ENCODE measurements at places on chromosomes 6 and 20.
A peak's percentile ranks its signal among the peaks of the same experiment; 100 is the strongest.

- DNase-seq: no peak
Observed at GRCh38 chr6:31657406-31658157, 1.9 kb downstream of the APOM start.

DNA sequence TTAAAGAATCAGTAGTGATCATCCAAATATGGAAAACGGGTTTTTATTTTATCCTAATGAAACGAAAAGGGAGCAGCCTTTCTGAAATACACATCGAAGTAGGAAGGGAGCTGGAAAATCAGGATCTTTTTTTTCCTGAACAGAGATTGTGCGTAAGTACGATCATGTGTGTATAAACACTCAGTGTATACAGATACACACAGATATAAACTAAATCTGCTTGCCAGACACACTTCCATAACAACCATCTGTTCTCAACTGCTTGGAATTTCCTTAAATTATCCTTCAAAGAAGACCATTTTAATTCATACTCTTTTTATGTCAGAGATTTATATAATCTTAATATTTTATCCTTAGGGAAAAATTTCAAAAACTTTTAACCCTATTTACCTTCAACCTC, 110.7 kb downstream of the CHD6 start:
- DNase-seq: no peak

DNA sequence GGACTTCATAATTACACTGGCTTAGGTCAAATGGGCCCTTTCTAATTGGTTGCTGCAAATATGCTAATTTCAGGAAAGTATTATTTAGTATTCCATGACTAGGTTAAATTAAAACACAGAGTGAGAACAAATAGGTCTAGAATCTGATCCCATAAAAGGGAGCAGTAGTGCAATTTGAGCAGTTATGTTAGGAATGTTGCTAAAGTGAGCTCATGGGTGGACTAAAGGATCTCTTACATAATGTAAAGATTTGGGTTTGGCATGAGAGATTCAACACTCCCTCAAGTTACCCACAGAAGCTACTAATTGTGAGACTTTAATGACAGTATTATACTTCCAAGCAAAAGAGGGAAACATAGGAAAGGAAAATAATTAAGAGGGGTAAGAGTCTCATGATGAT, 109.1 kb downstream of the C6orf58 start:
- DNase-seq: no peak

DNA sequence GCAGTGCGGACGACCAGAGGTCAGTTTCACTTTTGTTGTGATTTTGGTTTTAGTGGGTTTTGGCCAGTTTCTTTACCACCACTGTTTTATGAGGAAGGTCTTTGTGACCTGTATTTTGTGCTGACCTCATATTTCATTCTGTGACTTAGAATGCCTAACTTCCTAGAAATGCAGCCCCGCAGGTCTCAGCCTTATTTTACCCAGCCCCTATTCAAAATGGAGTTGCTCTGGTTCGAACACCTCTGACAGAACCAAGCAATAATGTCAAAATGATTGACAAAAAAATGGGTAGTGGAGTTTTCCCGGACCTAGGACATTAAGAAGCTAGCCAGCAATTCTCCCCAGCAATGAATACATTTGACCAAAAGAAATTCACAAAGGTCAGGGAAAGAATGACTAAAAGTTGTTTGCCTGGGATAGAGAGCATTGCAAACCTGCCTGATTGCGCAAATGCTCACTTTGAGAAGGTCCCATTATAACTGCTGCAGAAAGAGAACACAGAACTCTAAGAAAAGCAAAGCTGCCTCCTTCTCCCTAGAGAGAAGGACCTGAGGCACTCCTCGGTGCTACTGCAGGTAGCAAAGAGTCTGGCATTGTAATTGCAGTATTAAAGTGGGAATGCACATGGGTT, 288.8 kb downstream of the ADGB start:
- DNase-seq: no peak

DNA sequence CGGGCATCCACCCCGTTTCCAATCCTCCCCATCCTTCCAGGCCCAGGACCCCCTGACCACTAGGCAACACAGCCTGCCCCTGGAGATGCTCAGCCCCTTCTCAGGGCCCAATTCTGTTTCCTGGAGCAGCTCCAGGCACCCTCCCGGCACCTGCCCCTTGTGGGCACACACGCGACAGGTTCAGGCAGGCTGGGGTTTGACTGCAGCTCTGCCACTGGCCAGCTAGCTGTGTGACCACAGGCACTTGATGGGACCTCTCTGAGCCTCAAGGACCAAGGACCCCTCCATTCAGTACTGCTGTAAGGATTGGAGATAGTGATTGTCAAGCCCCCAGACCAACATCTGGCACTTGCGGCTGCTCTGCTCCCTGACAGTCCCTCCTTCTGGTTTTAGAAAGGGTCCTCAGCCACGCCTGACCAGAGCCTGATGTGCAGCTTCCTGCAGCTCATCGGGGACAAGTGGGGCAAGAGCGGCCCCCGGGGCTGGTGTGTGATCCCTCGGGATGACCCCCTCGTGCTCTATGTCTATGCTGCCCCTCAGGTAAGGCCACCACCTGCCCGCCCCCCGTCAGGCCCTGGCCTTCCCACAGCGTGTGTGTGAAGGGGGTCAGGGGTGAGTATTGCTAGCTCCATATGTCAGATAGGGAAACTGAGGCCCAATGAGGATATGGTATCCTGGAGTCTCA, 21.7 kb downstream of the FGD2 start:
- DNase-seq: no peak

DNA sequence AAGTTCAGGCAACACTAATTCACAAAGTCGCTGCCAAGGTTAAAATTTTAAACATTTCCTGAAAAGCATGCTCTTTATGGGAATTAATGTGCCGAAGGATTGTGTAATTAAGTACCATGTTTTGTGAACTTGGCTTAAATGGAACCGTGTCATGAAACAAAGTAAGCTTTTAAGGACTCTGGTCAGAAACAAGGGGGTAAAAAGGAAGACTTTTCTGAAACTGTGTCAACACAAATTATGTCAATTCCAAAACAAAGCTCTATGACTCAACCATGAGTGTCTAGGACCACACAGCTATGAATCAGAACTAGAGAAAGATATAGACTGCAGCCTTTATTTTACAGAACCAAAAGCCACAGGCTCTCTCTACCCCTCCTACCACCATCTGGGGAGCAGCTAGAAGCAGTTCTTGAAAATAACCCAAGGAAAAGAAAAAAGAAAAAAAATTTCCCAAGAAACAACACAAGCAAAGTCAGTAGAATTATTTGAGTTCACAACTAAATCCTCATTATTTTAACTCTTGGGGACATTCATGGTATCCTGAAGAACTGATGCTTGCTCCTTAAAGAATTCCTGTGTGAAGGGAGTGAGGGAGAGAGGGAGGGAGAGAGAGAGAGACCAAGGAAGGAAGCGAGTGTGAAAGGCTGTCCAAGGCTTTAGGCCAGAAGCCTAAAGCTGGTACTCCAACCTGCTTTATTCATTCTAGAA, 81.9 kb downstream of the ZMYND8 start:
- peak; percentile 97 for DNase-seq

- peak; percentile 91 for DNase-seq
Observed at GRCh38 chr6:9520417-9521151, 894.3 kb downstream of the TFAP2A start.

- no peak for DNase-seq
Observed at GRCh38 chr6:1502041-1502440, 107.7 kb upstream of the FOXC1 start.

DNA sequence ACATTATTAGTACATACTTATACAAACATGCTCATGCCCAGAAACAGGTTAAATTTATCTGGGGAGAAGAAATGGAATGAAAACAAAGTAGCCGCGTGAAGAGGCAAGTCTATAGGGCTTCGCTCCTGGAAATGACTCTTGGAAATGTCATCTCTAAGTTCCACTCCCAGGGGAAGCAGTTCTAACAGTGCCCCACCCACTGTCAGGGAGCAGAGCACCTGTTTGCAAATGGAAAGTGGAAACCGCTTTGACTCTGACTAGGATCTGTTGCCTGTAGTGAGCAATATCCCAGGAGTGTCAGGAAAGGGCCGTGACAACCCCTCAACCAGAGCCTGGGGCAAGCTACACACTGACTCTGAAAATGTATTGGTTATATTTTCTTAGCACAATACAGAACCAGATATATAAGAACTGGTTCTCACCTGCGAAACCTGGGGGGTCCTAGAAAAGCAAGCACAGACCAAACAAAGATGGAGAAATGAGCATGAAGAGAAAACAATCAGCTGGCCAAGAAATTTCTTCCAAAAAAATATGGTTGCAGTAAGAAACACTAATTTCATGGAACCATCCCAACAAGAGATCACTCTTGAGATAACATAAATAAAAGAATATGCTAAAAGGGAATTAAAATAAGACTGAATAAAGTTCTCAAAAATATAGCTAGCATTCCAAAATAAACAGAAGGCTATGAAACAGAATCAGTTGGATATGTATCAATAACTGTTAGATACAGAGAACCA, 47.5 kb upstream of the CRISP1 start:
- no peak for DNase-seq

- no peak for DNase-seq
Observed at GRCh38 chr6:13285705-13286104, 42.6 kb downstream of the TBC1D7 start.

- no peak for DNase-seq
Observed at GRCh38 chr6:106244931-106245330, 80.6 kb downstream of the ATG5 start.

DNA sequence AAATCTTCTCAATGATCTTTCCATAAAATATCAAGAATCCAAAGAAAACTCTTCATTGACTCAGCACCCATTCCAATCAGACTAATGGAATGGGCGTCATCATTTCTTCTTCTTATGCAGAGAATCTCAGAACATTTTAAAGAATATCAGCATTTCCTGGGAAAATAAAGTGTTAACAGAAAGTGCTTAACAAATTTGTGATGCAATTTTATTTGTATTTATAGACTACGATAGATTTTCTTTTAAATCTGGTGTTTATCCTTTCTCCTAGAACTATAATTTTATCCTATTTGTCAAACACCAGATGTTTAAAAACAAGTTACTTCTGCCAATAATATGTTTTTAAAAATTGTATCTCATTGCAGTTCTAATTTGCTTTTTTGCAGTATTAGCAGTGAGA, 330.7 kb downstream of the COL12A1 start:
- DNase-seq: no peak

DNA sequence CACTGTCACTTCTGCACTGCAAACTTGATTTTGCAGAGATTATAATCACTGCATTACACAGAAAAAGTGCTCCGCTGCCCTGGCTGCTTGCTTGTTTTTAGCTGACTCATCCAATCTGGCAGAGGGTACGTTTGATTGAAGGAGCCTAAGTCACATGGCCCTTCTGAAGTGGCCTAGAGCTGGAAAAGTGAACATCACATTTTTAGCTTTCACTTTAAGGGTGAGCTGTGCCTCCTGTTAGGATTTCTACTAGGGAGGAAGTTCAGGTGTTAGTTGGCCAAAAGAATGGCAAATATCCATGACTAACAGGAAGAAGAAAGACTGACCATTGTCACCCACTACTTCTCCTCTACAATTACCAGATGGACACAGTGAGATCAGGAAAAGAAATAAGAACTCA, 889.1 kb upstream of the MAP3K7 start:
- peak; percentile 76 for DNase-seq

DNA sequence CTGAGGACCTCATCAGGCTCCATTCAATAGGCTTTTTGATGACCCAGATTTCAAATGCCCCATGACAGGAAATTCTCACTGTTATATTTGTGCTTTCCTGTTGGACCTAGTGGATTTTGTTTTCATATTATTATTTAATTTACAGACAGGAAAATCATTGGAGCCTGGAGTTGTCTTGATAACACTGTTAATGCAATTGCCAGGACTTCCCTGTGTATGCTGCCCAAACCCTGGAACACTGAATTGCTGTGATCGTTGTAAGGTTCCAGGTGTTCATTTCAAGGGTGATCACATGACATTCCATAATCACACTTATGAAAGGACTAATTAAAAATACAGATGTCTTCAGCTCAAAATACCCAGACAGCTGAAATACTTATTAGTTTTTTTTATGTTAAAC, 783.2 kb downstream of the DHX35 start:
- no peak for DNase-seq

DNA sequence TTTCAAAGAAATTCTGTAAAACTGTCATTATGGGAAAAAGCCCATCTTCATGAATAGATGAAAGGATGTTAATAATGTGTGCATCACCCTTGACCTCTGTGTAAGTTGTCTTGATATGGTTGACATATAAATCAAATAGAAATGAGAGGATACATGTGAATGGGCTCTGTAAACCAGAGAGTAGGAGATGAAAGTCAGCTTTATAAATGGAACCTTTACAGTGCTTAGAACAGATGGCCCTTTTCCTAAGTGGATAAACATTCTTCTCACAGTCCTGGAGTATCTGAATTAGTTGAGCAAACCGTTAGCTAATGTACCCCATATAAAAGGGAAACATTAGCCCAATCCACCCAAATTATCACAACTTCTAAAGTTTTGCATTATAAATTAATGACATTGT, 57.5 kb downstream of the MYLK4 start:
- no peak for DNase-seq

- no peak for DNase-seq
Observed at GRCh38 chr20:59434960-59435359, 134.5 kb downstream of the EDN3 start.

DNA sequence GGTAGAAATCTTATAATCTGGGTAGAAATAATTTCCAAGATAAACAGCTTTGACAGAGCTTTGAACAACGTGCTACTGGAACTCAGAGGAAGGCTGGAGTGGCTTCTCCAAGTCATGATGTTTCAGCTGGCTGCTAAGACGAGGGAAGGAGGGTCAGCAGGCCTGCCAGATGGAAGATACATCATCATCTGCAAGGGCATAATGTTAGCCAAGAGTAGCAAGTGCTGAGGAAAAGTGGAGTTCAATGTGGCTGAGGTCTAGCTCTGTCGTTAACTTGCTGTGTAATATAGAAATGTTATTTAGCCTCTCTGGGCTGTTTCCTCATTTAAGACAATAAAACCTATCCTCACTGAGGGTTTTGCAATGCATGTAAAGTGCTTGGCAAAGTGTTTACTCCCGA, 35.1 kb downstream of the RGS17 start:
- peak; percentile 20 for DNase-seq

DNA sequence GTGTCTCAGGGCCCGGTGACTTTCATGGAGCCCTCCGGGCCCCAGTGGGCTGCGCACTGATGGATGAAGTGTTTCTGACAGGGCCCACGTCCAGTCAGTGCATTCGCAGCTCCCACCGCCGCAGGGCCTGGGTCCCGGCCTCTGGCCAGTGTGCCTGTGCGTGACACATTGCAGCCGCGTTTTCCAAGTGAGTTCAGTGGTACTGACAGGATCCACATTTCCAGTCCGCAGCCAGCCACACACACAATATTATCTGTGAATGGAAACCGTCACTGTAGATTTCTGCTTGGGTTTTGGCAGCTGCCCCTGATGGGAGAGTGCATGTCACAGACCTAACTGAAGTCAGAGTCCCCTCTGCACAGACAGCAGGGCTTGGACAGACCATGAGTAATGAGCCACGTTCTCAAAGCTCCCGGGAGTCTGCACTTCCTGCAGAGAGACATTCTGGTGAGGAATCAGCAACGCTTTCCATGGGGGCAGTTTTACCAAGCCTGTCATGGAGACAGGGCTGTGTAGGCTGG, 171.4 kb downstream of the MYLK4 start:
- peak; percentile 4 for DNase-seq

- DNase-seq: peak; percentile 78
Observed at GRCh38 chr20:44104798-44105517, 82.0 kb downstream of the JPH2 start.

Measured in astrocyte (in vitro differentiated cells and primary cell).